ENCODE measurements at places on chromosomes 12 and 14.

DNA sequence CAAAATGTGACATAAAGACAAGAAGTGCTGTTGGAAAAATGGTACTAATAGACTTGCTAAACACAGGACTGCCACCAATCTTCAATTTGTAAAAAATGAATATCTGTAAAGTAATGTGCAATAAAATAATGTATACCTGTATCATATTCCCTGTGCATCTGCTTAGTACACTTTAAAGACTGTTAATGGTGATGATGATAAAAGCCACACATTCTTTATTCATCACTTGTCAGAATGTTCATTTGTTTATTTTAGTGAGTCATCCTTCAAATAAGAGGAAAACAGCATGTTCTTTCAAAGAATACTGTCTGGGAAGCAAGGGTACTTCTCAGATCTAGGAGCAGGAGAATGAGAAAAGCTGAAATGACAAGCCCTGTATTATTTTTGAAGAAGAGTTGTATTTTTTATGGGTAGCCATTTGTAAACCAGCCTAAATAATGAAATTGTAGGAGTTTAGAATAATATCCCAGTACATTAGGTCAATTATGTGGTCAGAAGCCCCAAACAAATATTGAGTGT is 78.3 kb upstream of the PSMA6 start:
- DNase-seq = no peak
- no peak overlapping the region for H3K4me3 ChIP-seq
- peaks cover 15% of the 10 kb centered on the region for H3K36me3 ChIP-seq
- peaks cover 27% of the 10 kb centered on the region for H3K4me1 ChIP-seq
- no peaks in the 10 kb centered on the region for H3K27me3 ChIP-seq

- DNase-seq = no peak
- no peak overlapping the region for H3K27ac ChIP-seq
- no peaks in the 10 kb centered on the region for H3K4me1 ChIP-seq
- no peaks in the 10 kb centered on the region for H3K36me3 ChIP-seq
- no peak overlapping the region for H3K4me3 ChIP-seq
These were observed 4.4 kb downstream of the AMHR2 start for GRCh38 chr12:53427905-53428594.

GRCh38 chr14:65065719-65066118 is 36.6 kb downstream of the MAX start:
- peaks cover 65% of the 10 kb centered on the region for H3K36me3 ChIP-seq
- no peak overlapping the region for H3K4me3 ChIP-seq
- no peaks in the 10 kb centered on the region for H3K4me1 ChIP-seq
- no peak overlapping the region for H3K27ac ChIP-seq
- no peaks in the 10 kb centered on the region for H3K27me3 ChIP-seq

DNA sequence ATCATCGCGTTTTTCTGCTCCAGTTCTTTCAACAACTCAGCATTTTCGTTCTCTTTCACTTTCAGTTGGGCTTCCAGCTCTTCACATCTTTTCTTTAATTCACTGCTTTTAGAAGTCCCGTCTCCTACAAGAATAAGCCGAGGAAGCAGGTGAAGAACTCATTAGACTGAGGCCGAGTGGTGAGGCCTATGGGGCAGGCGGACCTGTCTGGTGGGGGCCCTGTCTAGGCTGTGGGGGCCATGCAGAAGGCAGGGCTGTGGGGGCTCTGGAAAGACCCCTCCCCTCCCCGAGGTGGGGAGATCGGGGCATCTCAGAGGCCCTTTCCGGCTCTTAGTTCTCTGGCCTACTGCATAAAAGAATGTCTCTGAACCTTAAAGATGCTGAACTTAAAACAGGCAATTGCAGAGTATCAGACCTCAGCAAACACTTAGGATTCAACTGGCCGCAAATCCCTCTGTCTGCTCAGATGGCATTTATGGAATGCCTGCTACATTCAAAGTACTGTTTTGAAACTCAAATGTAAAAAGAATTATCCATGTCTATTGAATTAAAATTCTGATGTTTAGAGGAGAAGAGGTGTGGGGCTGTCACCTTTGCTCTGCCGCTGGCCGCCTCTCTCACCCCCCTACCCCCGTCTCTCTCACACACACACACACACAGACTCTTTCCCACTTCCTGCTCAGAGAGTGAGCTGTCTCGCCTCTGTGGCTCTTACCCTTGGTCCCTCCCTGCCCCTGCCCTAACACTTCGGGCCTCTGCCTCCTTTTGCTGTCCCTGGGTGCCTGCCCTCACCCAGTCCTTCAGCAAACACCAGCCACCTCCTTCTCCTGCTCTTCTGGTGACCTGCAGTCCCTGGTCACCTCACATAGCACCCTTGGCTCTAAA is 34.7 kb downstream of the CCDC92 start:
- H3K27ac ChIP-seq = peak overlapping the region; percentile 87
- H3K27me3 ChIP-seq = peaks cover 14% of the 10 kb centered on the region
- peak; percentile 73 for DNase-seq
- H3K4me1 ChIP-seq = peaks cover 31% of the 10 kb centered on the region
- H3K36me3 ChIP-seq = peaks cover 25% of the 10 kb centered on the region

DNA sequence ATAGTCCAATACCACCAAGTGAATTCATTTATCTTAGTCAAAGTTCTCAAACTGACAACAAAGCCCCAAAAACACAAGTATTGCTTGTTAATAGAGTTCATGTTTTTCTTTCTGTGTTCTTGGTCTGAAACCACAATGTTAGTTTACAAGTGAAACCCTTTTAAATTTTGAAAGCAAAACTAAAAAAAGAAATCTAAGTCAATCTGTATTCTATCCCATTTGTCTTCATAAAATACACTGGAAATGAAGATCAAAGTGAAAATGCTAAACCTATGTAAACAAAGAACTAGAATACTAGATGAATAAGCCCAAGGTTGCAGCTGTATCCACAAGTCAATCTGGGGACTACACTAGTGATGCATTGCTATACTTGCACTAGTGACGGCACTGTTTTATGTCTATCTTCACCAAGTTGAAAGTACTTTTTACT is 10.4 kb downstream of the MAP4K5 start:
- no peaks in the 10 kb centered on the region for H3K27me3 ChIP-seq
- peaks cover 50% of the 10 kb centered on the region for H3K4me1 ChIP-seq
- peak overlapping the region; percentile 90 for H3K27ac ChIP-seq
- H3K4me3 ChIP-seq = peak overlapping the region; percentile 31

All from activated naive CD4-positive, alpha-beta T cell treated with anti-CD3 and anti-CD28 coated beads, Interleukin-2, amount 10 ng/mL, durations not matched to agents 7 days and 5 days (primary cell).